ENCODE measurements at places on chromosomes 16 and 17.

- no peak for DNase-seq
Measured at GRCh38 chr16:31087481-31087880, 1.3 kb downstream of the PRSS53 start.

GRCh38 chr17:45394913-45395568, 37.6 kb downstream of the ARHGAP27 start:
- DNase-seq, result peak; percentile 78

- no peak for DNase-seq
Measured at GRCh38 chr16:86884390-86884650, 306.0 kb downstream of the FOXL1 start.

- DNase-seq, result peak; percentile 40
Measured at GRCh38 chr16:80852261-80852872, 48.0 kb upstream of the CDYL2 start.

GRCh38 chr16:9114112-9114511, 22.7 kb downstream of the HAPSTR1 start:
- DNase-seq, result no peak

GRCh38 chr16:11128211-11129141, 127.5 kb downstream of the SOCS1 start:
- no peak for DNase-seq

GRCh38 chr17:39628655-39629493, 2.1 kb downstream of the PPP1R1B start:
- DNase-seq, result no peak

- no peak for DNase-seq
Measured at GRCh38 chr16:8818504-8819270, 21.0 kb downstream of the PMM2 start.

DNA sequence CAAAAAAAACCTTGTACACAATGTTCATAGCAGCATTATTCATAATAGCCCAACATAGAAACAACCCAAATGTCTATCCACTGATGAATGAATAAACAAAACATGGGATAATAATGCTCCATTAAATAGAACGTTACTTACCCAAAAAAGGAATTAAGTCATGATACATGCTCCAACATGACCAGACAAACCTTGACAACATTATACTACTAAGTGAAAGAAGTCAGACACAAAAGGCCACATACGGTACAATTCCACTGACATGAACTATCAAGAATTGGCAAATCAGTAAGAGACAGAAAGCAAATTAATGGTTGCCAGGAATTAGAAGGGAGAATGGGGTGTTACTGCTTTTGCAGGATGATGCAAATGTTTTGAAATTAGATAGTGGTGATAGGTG, 193.8 kb upstream of the SHISA6 start:
- DNase-seq, result no peak

- DNase-seq, result no peak
Measured at GRCh38 chr17:64213995-64214811, 48.9 kb downstream of the TEX2 start.

DNA sequence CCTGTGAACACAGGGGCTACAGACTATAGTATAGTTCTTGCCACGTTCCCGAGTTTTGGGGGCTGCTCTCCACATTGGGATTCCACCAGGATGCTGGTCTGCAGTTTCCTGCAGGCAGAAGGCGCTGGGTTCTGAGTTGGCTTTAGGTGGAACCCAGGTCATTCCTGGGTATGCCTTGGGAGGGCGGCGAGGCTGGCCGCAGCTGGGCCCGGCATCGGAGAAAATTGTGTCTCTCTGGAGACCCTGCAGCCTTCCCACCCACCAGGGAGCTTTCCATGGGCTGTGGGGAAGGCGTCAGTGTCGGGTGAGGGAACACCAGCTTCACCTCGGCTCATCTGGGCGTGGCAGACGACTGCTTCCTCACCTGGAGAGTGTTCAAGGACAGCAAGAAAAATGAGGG, 183.6 kb downstream of the RAB11FIP4 start:
- DNase-seq, result no peak

GRCh38 chr17:63646488-63646806, 24.2 kb downstream of the MAP3K3 start:
- DNase-seq, result no peak

GRCh38 chr17:79950306-79950705, 85.4 kb downstream of the TBC1D16 start:
- DNase-seq, result no peak

GRCh38 chr17:36879027-36879426, 58.2 kb upstream of the LHX1 start:
- no peak for DNase-seq

- peak; percentile 54 for DNase-seq
Measured at GRCh38 chr17:7177191-7177953, 1.8 kb downstream of the ASGR1 start.

GRCh38 chr17:28765038-28765437, 21.2 kb downstream of the TRAF4 start:
- no peak for DNase-seq

- peak; percentile 59 for DNase-seq
Measured at GRCh38 chr17:63571632-63572310, 21.5 kb downstream of the DCAF7 start.

DNA sequence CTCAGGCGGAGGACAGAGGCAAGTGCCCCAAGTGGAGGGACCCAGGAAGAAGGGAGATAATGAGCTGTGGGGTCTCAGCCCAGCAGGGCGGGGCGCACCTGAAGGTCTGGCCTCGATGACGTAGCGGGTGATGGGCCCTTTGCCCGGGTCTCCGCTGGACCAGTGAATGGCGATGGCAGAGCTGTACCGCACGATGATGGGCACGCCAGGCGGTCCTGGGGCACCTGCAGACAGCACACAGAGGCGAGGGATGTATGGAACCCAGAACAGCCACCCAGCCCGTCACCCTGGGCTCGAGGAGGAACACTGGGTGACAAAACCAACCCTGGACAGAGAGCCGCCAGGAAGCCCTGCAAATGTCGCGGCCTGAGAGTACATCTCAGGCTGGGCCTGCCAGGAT, 46.2 kb upstream of the CDC42EP4 start:
- DNase-seq, result no peak

GRCh38 chr17:50080827-50081226, 14.3 kb upstream of the PDK2 start:
- DNase-seq, result no peak

GRCh38 chr17:41308918-41309359, at the start of gene KRTAP16-1:
TSS of gene KRTAP16-1 (minus strand) at chr17:41309309. CDS start at chr17:41309253, 56 bp downstream.
- DNase-seq, result no peak

GRCh38 chr17:57441270-57441600, 184.9 kb downstream of the MSI2 start:
- no peak for DNase-seq

- no peak for DNase-seq
Measured at GRCh38 chr17:3596804-3597464, 12.3 kb downstream of the TRPV1 start.

DNA sequence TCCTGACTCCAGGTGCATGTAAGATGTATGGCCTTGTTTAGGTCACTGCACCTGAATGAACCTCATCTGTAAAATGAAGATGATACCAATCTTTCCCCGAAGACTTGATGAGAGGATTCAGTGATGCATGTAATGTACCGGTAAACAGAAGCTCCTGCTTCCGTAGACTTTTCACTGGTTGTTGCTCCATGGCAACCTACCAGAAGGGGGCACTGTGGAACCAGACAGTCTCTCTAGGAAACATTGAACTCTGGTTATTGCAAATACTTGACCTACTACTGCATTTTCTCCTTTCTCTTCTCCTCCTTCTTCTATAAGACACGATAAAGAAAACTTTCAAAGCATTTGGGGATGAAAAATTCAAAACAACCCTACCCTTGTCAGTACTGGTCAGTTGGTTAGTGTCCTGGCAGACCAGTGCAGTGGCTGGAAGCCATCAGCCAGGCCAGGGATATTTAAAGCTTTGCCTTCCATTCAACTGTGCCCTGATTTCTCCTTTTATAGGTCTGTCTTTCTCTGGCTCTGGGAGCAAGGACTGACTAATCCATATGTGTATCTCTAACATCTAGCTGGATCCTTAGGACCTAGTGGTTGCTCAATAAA, 667.4 kb upstream of the SALL1 start:
- DNase-seq, result peak; percentile 66

DNA sequence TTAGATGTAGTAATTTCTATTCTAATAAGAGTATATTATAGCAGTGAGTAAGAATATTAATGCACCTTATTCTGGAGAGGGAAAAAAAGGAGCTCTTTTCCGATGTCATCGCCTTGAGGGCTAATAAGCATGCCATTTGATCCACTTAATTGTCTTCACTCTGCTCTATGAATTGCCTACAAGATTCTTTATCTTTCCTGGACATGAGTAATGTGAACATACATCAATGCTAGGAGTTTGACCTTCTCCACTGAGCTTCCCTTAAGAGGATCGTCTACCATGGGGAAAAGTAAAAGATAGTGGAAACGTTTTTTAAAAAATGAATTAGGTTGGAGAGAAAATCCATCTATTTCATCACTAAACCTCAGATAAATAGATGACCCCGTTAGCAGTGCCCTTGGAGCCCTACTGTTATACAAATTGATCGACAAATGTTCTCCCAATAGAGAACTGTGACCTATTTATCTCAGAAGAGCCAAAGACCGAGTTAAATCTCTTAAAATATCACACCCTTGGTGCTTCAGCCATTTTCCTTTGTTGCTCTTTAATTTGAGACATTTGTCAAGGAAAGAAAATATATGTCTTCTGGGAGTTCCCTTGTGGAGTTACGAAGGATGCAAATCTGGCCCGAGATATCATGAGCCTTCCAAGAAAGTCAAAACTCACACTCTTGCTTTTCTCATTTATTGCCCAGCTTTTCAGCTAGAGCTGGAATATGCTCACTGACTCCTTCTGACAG, 898.5 kb downstream of the KCNJ2 start:
- DNase-seq, result no peak

DNA sequence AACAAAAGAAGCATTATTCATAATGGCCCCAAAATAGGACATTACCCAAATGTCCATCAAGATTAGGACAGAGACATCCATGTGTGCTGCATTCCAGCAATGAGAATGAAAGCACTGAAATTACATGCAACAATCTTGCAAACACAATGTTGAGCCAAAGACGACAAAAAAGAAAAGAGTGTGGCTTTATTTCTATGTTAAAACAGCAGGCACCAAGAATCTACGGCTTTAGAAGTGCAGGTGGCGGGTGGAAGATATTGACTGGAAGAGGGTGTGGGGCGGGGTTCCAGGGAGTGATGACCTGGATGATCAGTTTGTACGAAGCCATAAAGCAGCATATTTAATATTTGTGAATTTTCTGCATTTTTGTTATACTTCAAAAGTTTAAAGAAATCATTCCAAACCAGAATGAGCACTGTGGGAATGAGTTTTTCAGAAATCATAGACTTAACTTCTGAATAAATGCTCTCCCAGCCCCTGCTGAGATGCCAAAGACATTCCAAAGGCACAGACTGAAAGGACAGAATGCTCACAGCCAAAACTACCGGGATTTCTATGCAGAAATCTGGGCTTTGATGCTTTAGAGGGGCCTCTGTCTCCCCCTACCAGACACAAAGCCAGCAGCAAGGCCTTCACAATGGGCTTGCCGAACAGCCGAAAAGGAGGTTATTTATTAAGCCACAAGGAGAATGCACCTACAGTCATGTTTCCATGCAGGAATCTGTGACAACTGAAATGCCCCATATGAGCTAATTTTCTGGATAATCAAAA, 361.6 kb downstream of the GRIN2A start:
- DNase-seq, result no peak

GRCh38 chr16:27398894-27399853, 2.8 kb upstream of the IL21R start:
- DNase-seq, result no peak

DNA sequence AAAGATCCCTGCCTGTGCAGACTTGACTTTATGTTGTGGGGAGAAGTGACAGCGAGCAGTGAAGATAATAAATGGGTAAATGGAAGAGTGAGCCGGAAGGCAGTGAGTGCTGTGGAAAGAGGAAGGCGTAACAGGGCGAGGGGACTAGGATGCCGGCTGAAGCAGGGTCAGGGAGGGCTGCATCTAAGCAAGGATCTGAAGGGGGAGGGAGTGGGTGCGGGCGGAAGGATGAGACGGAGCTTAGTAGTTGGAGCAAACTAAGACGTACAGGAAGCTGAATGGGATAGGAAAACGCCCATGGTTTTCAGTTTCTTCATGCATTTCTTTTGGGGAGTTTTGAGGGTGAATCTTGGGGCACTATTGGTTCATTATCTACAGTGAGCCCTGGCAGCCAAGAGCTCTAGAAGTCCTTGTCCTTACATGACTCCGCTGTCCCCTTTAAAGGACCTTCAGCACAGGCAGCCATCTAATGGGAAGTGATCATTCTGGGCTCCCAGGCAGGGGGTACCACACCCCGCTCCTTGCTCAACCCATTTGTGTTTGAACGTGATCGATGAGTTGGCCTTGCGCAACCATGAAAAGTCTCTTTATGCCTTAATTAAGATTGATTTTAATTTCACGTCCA, 10.4 kb upstream of the NAT9 start:
- DNase-seq, result no peak

- DNase-seq, result no peak
Measured at GRCh38 chr17:69090365-69090764, 29.6 kb upstream of the ABCA9 start.

DNA sequence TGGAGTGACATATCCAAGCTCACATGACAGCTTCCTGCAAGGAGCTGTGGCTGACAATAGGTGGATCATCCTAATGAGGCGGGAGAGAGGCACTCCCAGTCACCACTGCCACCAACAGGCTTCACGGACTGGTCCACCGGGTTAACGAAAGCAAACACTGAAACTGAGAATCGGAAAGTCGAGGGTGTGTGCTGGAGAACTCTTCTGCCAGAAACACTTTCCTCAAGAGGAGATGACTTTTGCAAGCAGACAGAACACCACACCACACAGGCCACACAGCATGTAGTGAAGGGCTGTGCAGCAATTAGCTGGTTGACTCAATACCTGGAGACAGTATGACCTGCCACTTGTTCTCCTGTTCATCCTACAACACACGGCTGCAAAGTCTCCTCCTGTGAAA, 53.0 kb upstream of the DNAJA2 start:
- no peak for DNase-seq

DNA sequence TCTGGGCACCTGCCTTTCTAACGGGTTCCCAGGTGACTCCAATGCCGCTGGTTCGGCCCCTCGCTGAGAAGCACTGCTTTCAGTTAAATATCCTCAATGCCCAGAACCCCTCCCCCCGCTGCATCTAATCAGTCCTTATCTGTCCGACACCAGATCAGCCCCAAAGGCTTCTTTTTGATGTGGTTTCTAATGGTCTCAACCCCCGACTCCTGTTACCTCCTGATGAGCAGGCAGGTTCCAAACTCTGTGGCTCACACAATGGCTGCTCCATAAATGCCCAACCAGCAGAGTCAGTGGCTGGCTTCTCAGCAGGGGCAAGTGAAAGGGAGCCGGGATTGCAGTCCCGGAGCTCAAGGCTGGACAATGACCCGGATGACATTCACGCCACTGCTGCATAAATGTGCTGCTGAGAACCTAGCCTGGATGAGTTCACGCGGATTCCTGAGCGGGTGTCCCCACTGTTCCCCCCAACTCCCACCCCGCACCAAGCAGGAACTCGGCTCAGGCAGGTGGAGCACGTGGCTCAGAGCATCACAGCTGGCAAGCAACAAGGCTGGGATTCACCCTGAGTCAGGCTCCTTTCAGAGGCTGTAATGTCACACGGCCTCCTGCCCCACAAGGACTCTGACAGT, 1.0 kb upstream of the SLC38A8 start:
- DNase-seq, result no peak

Measured in kidney capillary endothelial cell (primary cell).